Activated naive CD4-positive, alpha-beta T cell treated with anti-CD3 and anti-CD28 coated beads, Interleukin-2, amount 50 U/mL, for 72 hours (primary cell): ENCODE measurements at places on chromosomes 12 and 14. TPM values are rescaled to one million over a fixed set of nuclear protein-coding genes. Genes with fewer than 3 reads are reported as not detected.

DNA sequence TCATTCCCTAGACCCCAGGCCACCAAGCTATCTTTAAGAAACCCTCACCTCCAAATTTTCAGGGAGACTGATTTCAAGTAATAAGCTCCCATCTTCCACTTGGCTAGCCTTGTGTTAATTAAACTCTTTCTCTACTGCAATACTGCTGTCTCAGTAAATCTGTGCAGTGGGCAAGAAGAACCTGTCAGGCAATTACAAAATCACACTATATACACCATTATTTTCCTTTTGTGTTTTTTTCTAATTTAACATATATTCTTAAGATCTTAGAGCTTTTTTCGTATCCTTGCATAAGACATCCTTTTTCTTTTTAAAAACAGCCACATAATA lies 7.7 kb upstream of the GOLGA5 start:
- DNase-seq, result no peak

GRCh38 chr14:36485773-36486172 lies 34.3 kb downstream of the NKX2-1 start:
- no peak for DNase-seq

DNA sequence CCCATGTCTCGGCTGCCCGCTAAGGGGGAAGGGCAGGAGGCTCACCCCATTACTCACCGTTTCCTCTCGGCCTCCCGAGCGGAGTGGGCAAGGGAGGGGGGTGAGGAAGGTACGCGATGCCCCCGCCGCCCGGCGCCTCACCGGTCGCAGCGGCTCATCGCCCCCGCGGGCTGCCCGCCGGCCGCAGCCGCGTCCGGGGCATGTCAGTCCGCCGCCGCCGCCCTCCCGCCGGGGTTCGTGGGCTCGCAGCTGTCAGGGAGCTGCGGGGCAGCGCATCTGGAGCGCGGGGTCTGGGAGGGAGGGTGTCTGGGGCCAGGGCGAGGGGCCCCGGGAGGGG lies 461 bp downstream of the SLC8A3 start:
- peak; percentile 63 for DNase-seq

GRCh38 chr14:30569903-30570226 lies 10.9 kb downstream of the G2E3 start:
- DNase-seq, result no peak

GRCh38 chr14:96055753-96056508 lies 16.8 kb downstream of the C14orf132 start:
- no peak for DNase-seq

- DNase-seq, result no peak
Observed at GRCh38 chr12:63450816-63451215, 217.5 kb downstream of the DPY19L2 start.

- no peak for DNase-seq
Observed at GRCh38 chr12:96136725-96137378, 57.3 kb upstream of the ELK3 start.

DNA sequence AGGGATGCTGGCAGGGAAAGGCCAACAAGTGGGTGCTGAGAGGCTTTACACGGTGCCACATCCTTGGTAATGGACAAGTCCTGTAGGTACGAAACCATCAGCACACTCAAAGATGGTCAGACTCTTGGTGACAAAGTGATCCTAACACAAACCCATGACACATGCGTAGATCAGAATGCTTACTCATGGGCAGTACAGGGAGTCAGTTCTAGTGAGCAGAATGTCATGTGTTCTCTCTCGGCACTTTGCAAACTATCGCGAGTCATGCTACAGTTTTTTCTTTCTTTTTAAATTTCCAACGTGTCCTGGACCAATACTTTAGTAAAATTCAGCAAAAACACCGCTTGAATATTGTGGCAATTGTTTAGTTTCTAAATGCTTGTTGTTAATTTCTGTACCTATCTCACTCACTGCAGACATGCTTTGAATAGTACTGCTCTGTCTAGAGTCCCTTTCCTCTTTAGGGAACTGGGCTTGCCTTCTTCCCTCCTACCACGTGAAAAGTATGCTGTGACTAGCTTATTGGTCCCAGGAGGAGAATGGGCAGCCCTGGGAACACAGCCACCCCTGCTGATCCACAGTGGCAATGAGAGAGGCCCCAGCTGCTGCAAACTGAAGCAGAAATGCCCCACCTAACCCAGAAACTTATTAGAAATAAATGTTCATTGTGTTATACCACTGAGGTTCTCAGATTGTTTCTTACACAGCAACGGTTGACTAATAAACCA lies 62.4 kb downstream of the UBR7 start:
- DNase-seq, result no peak

DNA sequence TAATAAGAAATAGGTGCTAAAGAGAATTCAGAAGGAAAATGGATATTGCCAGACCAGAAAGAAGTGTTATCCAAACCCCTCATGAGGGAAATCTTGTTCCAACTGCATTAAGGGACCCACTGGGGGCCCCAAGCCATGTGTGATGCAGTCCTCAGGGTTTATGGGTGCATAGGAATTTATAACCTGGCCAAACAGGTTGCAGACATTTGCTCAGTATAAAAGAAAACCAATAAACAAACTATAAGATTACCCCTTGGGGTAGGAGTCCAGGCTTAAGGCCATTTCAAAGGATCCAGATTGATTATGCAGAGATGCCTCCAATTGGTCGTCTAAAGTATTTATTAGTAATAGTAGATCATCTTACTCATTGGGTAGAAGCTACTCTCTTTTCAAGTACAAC lies 240.9 kb upstream of the DIO3 start:
- no peak for DNase-seq

- peak; percentile 80 for DNase-seq
Observed at GRCh38 chr12:1592444-1593173, 1.8 kb downstream of the FBXL14 start.

- DNase-seq, result no peak
Observed at GRCh38 chr12:98968896-98969295, 323.8 kb downstream of the APAF1 start.

DNA sequence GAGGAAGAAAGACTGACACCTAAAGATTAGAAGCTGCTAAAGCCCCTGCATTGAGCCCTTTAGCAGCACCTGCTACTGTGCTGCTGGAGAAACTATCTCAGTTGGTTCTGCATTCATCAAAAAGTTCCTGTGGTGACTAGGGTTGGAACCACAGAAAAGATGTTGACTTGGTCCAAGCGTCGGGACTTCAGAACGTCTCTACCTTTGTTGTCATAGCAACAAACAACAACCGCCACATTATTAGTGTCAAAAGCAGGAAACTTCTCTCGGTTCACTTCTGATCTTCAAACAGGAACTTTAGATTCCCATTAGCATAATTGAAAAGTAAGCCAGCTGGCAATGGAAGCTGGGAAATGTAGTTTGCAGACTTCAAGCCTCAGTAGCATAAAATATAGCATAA lies 368.0 kb downstream of the SEC23A start:
- no peak for DNase-seq

DNA sequence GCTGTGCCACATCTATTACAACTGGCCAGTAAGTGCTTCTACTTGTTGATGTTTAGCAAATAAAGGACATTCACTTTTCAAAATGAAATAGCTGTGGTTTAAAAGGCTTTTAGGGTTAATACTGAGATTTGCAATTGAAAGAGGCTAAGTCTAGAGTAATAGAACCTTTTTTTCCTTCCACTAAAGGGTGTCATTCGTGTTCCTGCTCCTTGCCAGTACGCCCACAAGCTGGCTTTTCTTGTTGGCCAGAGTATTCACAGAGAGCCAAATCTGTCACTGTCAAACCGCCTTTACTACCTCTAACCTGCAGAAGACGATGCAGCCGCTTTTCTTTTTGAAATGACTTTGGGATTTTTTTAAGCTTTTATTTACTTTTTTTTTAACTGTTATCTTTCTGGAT lies 33.6 kb downstream of the PIWIL1 start:
- DNase-seq, result no peak

- peak; percentile 30 for DNase-seq
Observed at GRCh38 chr12:103952497-103952896, 13.2 kb upstream of the TDG start.

DNA sequence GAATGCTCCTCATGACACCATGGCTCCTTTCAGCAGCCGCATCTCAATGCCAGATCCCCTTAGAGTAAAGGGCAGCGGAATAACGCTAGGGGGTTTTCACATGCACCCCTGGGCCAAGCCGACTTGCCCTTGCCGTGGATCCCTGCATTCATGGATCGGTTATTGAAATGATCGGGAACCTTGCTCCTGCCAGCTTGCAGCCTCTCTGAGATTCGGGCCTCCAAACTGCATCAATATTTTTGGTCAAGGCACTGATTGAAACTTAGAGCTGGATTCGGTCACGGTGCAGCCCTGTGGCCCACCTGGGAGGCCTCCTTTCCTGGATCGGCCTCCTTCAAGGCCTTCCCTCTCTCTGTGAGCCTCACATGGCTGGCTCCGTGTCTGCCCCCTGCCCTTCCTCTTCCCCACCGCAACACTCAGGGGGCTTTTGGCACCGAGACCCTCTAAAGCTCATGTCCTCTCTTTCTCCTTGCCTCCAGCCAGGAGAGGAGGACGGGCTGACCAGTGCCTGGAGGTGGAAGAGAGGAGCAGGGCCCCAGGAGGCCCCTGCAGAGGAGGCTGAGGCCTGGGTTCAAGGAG lies 1.8 kb downstream of the PTPN6 start:
- DNase-seq, result no peak

DNA sequence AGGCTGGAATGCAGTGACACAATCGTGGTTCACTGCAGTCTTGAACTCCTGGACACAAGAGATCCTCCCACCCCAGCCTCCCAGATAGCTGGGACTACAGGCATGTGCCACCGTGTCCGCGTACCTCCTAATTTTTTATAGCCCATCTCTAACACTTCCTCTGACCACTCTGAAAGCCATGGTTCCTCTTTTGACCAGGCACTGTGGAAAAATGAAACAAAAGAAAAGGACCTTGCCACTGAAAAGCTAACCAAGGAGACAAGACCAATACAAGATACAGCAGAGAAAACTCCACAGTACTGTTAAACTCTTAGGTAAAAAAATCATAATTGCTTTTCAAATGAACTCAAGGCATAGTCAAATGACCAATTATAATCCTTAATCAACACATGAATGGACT lies 233.3 kb downstream of the NEDD1 start:
- no peak for DNase-seq

- no peak for DNase-seq
Observed at GRCh38 chr12:84842406-84843013, 70.1 kb downstream of the SLC6A15 start.

- DNase-seq, result no peak
Observed at GRCh38 chr14:103630364-103631108, 1.5 kb downstream of the KLC1 start.

GRCh38 chr12:32443491-32443890 lies 44.1 kb downstream of the FGD4 start:
- DNase-seq, result no peak

DNA sequence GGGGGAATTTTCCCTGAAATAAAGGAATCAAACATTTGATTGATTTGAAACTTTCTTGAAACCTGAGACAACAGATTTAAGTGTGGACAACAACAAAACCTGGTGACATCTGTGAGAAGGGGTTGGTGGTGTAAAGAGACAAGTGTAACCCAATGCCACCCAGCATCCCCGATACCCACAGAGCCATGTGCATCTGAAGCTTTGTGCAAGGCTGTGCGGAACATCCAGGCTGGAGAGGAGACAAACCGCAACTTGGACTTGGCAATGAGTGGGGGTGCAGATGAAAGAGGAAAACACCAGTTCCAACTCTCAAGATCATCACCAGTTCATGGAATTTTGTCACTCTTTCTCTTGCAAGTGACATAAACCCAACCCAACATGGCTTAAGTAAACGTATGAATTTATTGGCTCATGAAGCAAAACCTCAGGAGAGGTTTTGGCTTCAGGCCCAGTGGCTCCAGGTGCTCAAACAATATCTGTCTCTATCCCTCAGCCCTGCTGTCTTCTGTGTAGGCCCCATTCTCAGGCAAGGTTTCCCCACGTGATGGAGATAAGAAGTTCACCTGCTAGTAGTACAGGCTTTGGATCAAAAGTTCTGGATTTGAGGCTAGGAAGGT lies 55.2 kb upstream of the NTF3 start:
- DNase-seq, result no peak

DNA sequence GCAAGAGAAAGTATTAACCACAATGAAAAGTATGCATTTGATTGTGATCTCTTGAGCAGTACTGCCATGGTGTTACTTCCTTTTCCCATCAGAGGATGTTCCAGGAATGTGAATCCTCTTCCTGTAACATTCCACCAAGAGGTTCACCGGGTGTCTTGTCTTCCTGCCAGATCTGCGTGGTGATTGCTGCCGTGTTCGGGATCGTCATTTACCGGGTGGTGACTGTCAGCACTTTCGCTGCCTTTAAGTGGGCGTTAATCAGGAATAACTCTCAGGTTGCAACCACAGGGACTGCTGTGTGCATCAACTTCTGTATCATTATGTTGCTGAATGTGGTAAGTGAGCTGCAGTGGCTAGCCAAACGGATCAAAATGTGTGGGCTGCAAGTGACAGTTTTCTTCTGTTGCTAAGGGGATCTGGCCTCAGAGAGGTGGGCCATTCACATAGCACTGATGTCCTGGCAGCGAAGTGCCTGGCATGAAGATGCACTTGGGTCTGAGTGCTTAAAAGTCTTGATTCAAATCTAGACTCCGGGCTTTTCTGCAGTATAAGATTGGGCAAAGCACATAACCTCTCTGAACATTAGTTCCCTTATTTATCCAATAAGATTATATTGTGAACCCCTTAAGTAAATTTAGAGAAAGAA lies 123.4 kb downstream of the SLC5A8 start:
- no peak for DNase-seq

GRCh38 chr12:55499810-55500252 lies 7.7 kb downstream of the OR6C68 start:
- no peak for DNase-seq

DNA sequence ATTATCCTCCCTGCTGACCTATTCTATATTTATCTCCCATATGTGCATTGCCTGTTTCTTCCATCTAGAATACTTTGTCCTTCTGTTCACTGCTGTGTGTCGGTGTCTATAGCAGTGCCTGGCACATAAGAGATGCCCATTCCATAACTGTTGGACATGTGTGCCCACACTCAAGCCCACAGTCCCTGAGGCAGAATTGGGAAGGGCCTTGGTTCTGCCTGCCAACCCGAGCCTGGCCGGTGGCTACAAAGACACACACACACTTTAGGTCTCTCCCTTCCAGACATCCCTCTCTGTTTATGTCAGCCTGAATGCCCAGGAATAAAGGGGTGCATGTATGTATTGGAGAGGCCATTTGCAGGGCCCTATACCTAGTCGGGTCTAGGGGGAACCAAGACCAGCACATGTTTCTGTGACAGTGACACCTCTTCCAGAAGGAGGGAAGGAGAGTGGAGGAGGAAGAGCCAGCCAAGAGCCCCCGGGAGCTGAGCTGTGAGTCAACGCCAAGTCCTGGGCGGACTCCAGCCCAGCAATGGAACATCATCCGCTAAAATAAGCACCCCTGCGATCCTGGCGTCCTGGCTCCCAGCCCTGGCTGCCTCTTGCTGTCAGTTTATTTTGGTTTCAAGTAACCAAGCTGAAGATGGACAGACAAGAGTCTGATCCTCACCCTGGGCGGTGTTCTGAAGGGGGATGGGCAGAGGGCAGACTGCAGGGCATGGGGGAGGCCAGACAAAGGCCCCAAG lies 4.3 kb upstream of the ASB2 start:
- DNase-seq, result no peak

The TPCN1 gene
- 54.7 TPM for total RNA-seq

The LRRC9 gene
- 0.05 TPM for total RNA-seq

The TOMM20L gene
- not detected for total RNA-seq

The PTPN11 gene
- 105 TPM for total RNA-seq

The ACOT4 gene
- 3.1 TPM for total RNA-seq

The CDKN3 gene
- 106 TPM for total RNA-seq

The PTPRB gene
- not detected for total RNA-seq

The PRH2 gene
- total RNA-seq, result not detected

The LTBP2 gene
- not detected for total RNA-seq

The GNG2 gene
- total RNA-seq, result 121 TPM
